ENCODE measurements at places on chromosomes 2 and 18. TPM values are rescaled to one million over a fixed set of nuclear protein-coding genes. Genes with fewer than 3 reads are reported as not detected.

DNA sequence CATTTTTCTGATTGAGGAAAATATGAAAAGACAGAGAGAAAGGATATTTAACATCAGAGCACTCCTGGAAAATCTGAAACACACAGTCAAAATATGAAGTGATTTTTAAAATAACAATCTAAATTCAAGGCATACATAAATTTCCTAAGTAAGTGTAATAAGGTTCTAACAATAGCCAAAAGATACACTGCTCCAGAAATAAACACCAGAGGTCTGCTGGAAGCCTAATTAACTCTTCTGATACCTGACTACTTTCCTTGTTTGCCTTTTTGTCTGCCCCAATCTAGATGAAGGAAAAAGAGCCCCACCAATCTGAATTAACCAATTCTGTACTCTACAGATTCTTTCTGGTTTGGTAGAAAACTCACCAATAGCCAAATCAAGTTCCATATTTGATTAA is 87.1 kb downstream of the MEMO1 start:
- DNase-seq, result no peak

- DNase-seq, result peak; percentile 63
Observed at GRCh38 chr2:88709181-88709631, 17.7 kb downstream of the RPIA start.

DNA sequence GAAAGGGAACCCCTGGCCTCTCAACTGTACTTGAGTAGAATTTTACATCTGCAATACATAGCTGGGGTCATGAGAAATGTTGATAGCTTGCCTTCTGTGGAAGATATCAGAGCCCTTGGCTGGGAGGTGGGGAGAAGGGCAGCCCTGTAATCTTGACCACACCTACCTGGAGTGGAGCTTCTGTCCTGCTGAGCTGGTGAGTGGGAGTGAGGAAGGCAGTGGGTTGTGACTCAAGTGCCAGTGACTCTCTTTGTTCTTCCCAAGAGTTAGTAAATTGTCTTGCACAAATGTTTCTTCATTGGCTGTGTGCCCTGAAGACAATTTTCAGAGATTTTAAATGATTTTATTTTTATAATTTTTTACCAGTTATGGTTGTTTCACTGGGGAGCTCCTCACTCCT is 277.3 kb downstream of the MBD5 start:
- peak; percentile 12 for DNase-seq

- peak; percentile 68 for DNase-seq
Observed at GRCh38 chr18:22538426-22538825, 120.7 kb upstream of the CTAGE1 start.

LAMA3 gene
- total RNA-seq, result 15.7 TPM

- DNase-seq, result peak; percentile 22
Observed at GRCh38 chr2:186059096-186059495, 320.5 kb downstream of the FSIP2 start.

- DNase-seq, result no peak
Observed at GRCh38 chr2:128372621-128373341, 54.1 kb upstream of the HS6ST1 start.

SSB gene
- 141 TPM for total RNA-seq

CCDC102B gene
- 3.1 TPM for total RNA-seq

GRCh38 chr2:126802774-126803433 is 95.8 kb upstream of the TEX51 start:
- DNase-seq, result peak; percentile 3

- no peak for DNase-seq
Observed at GRCh38 chr18:13643261-13643751, 83.1 kb downstream of the FAM210A start.

DNA sequence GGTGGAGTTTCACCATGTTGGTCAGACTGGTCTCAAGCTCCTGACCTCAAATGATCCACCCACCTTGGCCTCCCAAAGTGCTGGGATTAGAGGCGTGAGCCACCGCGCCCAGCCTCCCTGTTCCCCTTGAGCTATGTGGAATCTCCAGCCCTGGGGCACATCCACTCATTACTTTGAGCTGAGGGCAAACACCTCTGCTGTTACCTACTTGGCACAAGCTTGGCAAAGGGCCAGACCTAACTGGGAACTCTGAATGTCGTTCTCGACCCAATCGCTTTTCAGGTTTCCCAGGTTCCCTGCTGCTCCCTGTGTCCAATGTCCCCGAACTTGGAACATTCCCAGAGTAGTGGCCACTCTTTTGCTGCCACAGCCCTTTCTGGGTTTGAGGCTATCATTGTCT is 40.6 kb downstream of the CHST10 start:
- DNase-seq, result no peak

Measured in fibroblast of the aortic adventitia (primary cell).